ENCODE measurements at places on chromosomes 3 and 15.

DNA sequence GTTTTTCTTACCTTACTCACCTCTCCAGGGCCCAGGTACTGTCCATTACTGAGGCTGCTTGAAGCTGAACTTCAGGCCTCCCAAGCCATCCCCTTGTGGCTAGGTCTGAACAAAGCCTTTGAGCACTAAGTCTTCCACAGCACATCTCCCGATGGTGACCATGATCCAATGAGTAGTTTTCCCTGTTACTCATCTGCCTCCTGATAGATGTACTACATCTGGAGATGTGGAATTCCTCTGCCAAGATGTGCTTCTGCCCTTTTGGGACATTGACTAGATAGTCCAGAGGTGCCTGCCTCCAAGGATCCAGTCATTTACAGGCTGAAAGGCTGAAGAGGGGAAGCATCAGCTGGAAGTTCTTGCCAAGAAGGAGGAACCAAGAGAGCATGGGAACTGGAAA lies 28.9 kb upstream of the SLC35G2 start:
- DNase-seq: no peak

- DNase-seq: no peak
These were observed 6.4 kb upstream of the GATM start for GRCh38 chr15:45384700-45385099.

DNA sequence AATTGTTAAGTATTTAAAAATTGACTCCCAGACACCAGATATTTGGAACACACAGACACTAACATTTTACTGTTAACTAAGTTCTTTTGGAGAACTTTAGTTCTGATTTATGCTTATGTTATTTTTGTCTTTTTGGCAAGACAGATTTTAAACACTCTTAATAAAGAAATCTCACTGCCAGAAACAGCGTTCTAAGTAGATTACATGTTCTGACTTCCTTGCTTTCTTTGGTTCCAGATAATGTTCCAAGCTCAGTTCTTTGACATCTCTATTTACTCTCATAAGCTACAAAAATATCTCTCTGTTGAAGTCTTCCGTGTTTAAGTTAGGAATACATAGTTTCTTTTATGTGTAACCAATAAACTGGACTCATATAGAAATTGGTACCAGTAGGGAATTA lies 1699.6 kb downstream of the OTOL1 start:
- DNase-seq: no peak

DNA sequence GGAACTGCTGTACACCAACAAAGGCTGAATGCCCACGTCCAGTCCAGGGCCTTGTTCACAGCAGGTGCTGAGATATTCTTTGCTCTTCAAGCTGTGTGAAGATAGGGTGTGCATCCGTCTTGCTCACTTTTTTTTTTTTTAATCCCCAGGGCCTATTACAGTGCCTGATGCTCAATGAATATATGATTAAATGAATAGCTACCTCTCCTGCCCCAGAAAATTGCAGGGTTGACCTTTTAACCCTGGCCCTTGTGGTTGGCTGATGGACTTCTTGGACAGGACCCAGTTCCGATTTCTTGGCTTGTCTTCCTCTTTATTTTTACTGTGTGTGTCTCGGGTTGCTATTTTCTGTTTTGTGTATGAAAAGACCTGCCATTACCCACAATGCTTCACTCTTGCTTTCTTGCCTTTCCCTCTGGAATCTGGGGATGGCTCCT lies 2.9 kb upstream of the FYTTD1 start:
- peak; percentile 24 for DNase-seq

DNA sequence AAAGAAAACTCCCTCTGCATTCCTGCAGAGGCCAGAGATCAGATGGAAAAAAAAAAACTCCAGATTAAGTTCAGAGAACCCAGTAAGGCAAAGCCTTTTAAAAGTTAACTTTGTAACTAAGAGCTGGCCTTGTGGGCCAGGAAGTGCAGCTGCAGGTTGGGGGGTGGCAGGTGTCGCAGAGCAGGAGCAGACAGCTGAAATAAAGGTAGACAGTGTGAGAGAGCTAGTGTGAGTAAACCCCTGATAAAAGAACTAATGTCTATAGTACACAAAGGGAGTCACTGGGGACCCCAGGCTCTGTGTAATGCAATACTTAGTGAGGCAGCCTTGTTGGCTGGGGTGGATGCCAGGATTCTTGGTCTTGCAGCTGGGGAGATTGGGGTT lies 42.1 kb downstream of the PPCDC start:
- DNase-seq: peak; percentile 38

GRCh38 chr15:91549581-91549980 lies 303.9 kb upstream of the SLCO3A1 start:
- DNase-seq: no peak

- DNase-seq: no peak
These were observed 10.6 kb downstream of the ZIC1 start for GRCh38 chr3:147419781-147420224.

DNA sequence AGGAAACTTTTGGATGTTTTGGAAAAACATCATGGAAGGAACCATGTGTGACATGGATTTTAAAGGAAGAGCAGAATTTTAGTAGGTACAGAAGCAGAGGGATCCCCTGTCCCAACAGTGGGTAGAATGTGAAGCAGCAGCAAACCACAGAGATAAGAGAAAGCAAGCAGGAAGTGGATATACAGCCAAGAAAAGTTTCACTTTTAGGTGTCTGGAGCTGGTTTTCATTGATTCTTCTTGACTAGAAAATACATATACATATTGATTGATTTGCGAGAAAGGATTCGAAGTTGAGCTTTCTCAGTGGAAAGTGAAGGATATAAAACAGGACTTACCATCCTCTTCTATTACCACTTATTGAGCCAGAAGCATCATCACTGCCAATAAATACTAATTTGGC lies 133.5 kb downstream of the KCNMB2 start:
- DNase-seq: no peak

DNA sequence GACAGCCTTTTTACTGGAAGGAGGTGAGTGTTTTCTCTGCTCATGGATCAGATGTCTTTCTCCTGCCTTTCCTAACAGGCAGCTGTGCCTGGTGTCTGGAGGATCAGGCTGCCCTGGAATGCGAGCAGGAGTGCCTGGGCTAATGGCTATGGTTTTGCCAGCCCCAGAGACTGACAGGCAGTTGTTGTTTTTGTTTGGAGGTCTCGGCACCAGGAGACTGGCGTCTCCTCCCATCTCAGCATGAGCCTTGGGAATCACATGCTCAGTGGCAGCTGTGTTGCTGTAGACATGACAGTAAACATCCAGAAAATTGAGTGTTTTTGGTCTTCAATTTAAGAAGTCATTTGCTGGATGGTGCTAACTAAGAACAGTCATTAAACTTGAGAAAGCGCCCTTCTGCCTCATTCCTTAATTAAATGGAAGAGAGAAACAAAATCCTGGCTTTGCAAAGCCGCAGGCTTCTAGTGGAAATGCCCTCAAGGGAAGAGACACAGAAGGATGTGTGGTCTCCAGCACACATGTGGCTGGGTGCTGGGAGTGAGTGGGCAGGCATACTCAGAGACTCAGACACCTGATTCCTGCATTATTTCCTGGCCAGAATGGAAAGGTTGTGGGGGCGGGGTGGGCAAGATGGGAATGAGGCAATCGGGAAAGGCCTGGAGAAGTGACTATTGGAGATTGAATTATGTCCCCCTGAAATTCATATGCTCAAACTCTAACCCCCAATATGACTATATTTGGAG lies 97.0 kb upstream of the NMNAT3 start:
- DNase-seq: no peak

GRCh38 chr3:172110127-172110779 lies 70.9 kb downstream of the FNDC3B start:
- no peak for DNase-seq

DNA sequence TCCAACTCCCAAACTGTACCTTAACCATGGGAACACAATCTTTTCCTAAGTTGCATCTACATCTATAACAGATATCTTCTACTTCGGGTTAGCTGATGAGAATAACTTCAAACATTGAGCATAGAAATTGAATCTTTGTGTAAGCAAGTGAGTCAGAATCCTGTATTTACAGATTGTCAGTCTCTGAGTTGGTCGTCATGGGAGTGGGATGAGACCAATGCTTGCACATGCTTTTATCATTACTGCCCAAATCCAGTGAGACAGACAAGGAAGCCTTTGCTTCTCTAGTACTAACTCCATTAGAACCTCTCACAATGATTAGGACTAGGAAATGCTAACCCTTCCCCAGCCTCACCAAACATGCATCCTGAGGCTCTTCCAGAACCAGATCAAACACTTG lies 587.1 kb upstream of the ZNF717 start:
- DNase-seq: no peak

GRCh38 chr15:27648359-27648758 lies 450.8 kb downstream of the OCA2 start:
- DNase-seq: no peak

DNA sequence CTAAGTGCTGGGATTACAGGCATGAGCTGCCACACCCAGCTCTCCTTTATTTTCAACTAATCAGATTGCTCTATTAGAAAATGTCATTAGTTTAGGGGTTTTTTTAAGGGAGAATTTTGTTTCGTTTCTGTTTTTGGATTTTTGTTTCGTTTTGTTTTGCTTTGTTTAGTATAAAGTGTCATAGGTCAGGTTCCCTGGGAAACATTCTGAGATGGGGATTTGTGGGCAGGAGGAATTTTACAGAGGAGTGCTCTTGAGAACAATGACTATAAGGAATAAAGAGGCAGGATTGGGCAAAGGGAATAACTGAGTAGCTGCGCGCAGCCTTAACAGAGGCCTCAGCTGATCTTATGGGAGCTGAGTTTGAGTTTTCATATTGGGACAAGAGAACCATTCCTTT lies 86.8 kb upstream of the NR2F2 start:
- DNase-seq: no peak

GRCh38 chr15:48617619-48618018 lies 27.9 kb downstream of the FBN1 start:
- DNase-seq: no peak

Measured in OCI-LY7 (cell line).